H7 (cell line): ENCODE measurements at places on chromosomes 5 and 9. TPM values are rescaled to one million over a fixed set of nuclear protein-coding genes. Genes with fewer than 3 reads are reported as not detected.

GRCh38 chr5:164688437-164688836 lies 1183.0 kb downstream of the MAT2B start:
- no peak for DNase-seq

DNA sequence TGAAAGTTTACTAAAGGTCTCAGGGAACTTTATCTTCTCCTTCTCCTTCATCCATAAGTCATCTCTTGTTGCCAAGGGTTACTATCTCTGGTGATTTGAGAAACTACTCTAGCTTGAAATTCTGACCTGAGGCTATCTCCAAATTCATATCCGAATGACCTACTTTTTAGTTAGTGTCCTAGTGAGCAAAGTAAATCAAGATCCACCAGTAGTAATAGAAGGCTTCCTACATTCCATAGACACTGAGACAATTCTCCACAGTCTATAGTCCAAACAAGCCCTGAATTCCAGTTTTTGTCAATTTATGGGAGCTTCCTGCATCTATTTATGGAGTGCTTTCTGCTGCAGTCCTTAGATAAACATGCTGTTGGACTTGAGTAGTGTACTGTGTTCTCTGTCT lies 5.0 kb downstream of the IL7R start:
- DNase-seq, result no peak

GRCh38 chr9:33858423-33858822 lies 41.5 kb downstream of the UBE2R2 start:
- no peak for DNase-seq

GRCh38 chr9:2015581-2016407 lies 647 bp downstream of the SMARCA2 start:
- peak; percentile 88 for DNase-seq

- DNase-seq, result no peak
Measured at GRCh38 chr5:119680080-119680479, 50.7 kb downstream of the FAM170A start.

- peak; percentile 71 for DNase-seq
Measured at GRCh38 chr5:3428334-3428733, 167.3 kb upstream of the IRX1 start.

Gene TMEM174
- not detected in 2 replicates for total RNA-seq

DNA sequence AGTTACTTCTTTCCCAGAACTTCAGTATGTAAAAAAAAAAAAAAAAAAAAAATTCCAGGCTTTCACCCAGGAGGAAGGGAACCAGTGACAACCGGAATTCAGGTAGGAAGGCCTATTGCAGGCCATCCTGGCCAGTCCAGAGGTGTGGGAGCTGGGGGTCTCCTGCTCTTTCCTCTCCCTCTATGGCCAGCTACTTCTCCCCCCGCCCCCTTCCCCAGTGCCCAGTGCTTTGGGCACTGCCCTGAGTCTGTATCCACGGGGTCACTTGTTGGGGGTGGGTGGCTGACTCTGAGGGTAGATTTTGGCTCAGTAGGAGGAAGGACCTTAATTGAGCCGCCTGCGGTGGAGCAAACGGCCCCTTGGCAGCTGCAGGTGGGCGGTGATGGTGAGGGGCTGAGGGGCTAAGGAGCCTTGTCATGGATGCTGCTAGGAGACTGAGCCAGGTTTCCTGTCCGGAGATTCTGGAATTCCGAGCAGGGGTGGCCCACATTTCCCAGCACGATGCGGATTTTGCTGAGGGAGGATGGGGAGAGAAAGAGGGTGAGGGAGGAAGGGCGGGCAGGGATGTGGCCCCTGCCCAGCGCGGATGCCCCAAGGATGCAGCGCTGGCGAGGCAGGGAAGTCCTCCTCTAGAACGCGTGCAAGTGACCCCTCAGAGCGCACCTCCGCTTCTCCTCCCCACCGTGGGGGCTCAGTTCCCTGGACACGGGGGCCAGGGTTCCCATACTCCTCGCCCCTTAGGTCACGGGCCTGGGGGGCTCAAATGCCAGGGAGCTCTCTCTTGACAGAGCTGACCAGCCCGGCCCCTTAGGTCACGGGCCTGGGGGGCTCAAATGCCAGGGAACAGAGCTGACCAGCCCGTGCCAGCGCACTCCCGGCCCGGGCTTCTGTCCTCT lies 1.2 kb upstream of the PHF2 start:
- peak; percentile 75 for DNase-seq

DNA sequence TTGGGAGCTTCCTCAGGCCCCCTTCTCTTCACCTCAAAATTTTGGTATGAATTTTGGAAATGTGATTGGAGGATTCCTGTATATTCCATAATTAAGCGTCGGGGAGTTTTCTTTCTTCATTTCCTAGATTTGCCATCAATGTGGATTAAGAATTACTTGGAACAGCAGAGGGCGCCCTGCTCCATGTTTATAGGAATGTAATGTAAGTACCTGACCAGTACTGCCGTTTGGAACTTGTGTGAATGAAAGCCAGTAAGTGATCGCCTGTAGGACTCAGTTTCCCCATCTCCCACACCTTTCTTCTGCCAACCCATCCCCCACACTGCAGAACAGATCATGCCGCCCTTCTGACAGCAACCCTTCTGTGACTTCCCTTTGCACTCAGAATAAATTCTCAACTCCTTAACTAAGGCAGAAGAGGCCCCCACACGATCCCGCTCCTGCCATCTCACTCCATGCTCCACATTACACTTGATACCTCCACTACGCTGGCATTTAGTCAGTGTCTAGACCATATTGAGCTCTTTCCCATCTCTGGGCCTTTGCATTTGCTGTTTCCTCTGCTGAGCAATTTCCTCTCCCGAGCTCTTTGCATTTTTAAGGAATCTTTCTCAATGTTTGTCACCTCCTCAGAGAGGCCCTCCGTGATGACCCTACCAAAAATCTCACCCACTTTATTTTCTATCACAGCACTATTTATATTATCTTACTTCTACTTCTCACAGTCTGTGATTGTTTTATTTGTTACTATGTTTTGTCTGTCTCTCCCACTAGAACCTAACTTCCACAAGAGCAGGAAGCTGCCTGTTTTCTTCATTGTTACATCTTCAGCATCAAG lies 79.5 kb upstream of the HTR4 start:
- peak; percentile 7 for DNase-seq

- no peak for DNase-seq
Measured at GRCh38 chr5:88813805-88814575, 69.0 kb downstream of the MEF2C start.

Gene LIFR
- 10.5 and 11.8 TPM in 2 replicates for total RNA-seq

DNA sequence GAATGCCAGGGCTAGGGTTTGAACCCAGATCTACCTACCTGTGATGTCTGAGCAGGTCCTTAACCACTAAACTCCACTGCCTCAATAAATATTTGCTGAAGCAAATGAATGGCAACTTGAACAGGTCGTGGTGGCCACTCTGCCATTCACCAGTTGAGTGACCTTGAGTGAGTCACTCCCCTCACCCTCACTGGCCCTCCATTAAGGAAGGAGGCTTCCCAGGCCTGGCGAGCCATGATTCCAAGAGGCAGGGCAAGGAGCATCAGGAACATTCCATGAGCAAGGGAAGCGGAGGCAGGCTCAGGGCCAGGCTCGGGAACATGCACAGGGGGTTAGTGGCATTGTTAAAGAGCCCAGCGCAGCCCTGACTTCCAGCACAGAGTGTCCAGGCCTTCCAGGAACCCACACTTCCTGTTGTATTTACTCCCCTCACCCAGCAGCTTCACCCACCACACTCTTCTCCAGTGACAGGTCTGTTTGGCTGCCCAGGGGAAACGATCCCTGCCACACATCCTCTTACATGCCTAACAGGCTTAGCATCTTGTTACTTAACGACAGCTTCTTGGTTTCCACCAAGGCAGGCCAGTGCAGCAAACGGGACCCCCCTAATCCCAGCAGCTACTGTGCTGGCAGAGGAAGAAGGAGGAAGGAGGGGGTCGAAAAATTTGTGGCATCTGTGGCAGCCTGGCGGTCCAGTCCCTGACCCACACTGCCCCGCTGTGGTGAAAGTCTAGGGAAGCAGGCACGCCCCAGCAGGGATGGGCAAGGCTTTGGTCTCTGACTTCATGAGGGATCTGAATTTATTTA lies 43.7 kb upstream of the TTC1 start:
- peak; percentile 70 for DNase-seq

- no peak for DNase-seq
Measured at GRCh38 chr5:169944115-169944514, 36.2 kb downstream of the INSYN2B start.

Gene AGXT2
- not detected in 2 replicates for total RNA-seq

Gene PLPP7
- total RNA-seq, result 8.2 and 8.8 TPM in 2 replicates

Gene MSX2
- 0.26 and 0.97 TPM in 2 replicates for total RNA-seq

Gene KCNIP1
- total RNA-seq, result 0.33 and 0.48 TPM in 2 replicates

DNA sequence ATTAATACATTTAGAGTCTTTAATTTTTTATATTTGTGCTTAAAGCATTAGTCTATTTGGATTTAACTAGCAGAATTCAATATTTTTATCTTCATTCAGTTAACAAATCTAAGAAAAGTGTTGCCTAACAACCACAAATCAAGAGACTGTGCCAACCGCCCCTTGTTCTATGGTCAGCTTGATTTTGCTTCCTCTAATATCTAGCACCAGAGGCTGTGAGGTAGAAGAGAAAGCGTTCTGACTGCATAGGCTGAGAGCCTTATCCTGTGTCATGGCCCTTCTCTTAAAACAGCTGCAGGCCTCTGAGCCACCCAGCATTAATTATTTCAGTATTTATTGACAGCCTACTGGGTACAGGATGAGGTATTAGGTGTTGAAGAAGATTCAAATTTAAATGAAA lies 693.0 kb upstream of the CDH6 start:
- no peak for DNase-seq

DNA sequence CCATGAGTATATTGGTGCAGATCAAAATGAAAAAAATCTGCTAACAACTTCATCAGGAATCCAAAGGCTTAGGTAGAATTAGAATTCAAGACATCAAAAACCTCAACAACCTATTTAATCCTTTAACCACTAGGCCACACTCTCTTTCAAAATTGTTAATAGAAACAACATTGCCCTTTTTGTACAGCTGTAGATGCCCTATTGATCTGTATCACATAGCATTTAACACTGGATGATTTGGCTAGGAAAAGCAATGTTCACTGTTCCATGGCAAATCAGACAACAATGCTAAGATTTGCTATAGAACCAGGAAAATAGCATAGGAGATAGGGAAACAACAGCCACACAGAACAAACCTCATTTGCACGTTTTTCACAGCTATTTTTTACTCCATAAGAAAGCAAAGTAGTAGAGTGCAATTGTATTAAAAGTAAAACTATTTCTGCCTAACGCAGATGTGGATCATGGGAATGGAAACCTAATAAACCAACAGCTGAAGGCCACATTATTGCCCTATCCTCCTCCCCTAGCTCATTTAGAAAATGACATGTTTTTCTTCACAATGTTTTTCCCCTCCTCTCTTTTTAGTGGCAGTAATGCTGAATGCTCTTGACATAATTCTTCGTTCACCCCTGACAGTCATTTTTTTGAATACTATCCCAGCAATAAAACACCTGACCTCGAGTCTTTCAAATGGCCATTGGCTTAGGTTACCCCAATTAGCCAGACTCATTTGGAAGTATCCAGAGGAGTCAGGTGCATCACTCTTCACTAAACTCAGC lies 373.0 kb upstream of the CCNH start:
- no peak for DNase-seq

Gene ANKRD18B
- total RNA-seq, result 4.9 and 14.4 TPM in 2 replicates

Gene PSD2
- total RNA-seq, result 0.10 and 0.33 TPM in 2 replicates

Gene TBC1D2
- total RNA-seq, result 4.2 and 4.5 TPM in 2 replicates

Gene SLC4A9
- total RNA-seq, result 0.33 TPM in 1 of 2 replicates, not detected in the other

Gene CCDC192
- 0.24 and 1.1 TPM in 2 replicates for total RNA-seq

- DNase-seq, result no peak
Measured at GRCh38 chr5:35483191-35483590, 134.5 kb upstream of the SPEF2 start.

DNA sequence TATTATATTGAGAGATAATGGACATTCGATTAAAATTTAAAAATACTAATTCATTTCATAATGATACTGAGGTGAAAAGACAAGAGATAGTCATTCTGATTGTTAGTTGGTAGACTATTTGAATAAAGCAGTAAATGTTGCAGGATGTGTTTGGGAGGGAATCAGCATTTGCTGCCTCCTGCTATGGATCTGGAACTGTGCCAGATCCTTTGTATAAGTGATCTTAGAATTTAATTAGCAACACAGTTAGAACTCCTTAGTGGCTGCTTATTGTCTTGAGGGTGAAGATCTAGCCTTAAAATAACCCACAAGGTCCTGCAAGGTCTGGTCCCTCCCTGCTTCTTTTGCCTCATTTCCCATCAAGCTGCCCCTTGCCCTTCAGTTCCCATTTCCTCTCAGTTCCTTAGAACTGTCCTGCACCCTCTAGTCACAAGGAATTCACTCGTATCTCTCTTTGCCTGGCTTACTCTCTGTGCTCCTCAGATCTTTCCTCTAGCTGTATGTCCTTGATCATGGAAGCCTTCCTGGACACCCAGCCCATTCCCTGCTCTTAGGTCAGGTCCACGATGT lies 12.5 kb downstream of the LECT2 start:
- no peak for DNase-seq

Gene OLFM1
- total RNA-seq, result 42.9 and 58.2 TPM in 2 replicates

DNA sequence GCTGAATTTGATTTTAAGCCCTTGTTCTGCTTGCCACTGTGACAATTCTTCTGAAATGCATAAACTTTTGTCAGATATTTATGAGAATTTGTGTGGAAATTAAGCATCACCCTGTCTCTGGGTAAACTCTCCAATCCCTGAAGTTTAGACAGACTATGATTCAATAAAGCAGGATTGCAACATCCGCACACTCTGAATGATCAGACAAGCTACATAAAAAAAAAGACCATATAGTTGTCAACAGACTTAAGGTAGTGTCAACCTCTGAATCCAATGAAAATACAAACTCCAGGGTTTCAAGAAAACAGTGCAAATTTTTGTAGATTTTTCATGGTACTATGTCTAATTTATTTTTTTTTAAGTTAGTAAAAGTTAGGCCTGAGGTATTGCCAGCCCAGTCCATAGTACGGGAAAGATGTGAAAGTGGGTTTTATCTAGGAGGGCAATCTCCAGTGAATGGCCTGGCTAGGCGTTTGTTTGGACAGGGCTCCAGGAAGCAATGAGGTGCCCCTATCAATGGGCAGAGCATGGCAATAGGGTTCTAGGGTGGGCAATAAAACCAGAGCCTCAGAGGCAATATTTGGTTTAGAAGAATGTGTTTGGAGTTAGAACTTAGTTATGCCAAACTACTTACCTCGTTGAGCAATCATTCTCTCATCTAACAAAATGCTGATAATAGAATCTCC lies 762.6 kb upstream of the SEMA6A start:
- no peak for DNase-seq

GRCh38 chr5:85604378-85604777 lies 1013.4 kb upstream of the COX7C start:
- DNase-seq, result no peak

GRCh38 chr9:38066914-38067858 lies 1.8 kb downstream of the SHB start:
- peak; percentile 72 for DNase-seq

Gene BAAT
- 0.10 TPM in 1 of 2 replicates, not detected in the other for total RNA-seq

DNA sequence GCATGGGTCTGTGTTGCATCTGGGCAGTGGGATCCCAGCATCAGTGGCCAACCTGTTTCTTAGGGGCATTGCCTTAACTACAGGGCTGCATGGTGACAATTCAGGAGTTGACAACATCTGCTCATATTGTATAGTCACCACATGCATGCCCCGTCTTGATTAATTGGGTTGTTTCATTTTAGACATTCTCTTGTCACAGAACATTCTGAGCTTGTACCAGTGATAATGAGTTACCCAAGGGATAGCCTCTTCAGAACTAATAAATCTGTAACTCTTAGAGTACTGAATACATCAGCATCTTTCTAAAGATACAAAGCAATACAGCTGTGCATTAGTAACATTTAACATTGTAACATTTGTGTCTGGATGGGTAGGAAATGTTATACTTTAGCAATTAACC lies 426.5 kb upstream of the CD180 start:
- DNase-seq, result no peak

GRCh38 chr5:14870337-14871213 lies 1.0 kb downstream of the ANKH start:
- DNase-seq, result peak; percentile 46

Gene N4BP3
- total RNA-seq, result 32.0 and 36.5 TPM in 2 replicates
